LNCaP clone FGC (cell line): ENCODE measurements at places on chromosomes 6 and 20.

DNA sequence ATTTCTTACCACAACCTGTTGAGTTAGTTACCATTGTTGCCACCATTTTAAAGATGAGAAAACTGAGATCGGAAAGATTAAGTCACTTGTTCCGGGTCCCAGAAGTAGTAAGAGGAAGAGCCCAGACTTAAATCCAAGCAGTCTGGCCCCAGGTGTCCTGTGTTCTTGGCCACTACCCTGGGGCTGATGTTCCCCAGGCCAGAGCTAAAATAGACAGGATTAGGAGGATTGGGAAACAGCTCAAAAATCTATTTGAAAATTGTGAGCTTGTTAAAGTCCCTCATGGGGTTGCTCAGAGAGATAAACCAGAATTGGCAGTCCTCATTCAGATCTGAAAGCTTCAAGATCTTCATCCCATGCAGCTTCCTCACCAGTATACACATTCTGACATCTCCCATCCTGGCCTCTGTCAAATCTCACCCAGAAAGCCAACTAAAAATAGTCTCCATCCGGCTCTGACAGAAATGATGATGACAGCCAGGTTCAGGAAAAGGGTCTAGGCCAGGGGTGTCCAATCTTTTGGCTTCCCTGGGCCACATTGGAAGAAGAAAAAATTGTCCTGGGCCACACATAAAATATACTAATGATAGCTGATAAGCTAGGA is 62.0 kb downstream of the GFOD1 start:
- no peak for DNase-seq

DNA sequence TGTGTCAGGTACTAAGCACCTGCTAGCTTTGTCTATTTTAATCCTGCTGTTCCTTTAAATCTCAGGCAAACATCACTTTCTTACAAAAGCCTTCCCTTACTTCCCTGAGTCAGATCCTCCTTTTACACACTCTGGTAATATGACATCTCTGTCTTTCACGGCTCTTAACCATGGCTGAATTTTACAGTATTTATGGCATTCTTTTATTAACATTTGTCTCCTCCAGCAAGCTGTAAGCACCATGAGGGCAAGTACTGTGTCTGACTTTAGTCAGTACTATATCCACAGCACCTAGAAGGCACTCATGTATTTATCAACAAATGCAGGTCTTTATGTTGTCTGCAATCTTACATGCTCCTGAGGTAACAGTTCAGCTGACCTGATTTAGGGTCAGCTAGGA is 33.7 kb upstream of the HBS1L start:
- DNase-seq = no peak

- DNase-seq = no peak
These were observed 153.3 kb upstream of the ARG1 start for GRCh38 chr6:131419702-131420101.

DNA sequence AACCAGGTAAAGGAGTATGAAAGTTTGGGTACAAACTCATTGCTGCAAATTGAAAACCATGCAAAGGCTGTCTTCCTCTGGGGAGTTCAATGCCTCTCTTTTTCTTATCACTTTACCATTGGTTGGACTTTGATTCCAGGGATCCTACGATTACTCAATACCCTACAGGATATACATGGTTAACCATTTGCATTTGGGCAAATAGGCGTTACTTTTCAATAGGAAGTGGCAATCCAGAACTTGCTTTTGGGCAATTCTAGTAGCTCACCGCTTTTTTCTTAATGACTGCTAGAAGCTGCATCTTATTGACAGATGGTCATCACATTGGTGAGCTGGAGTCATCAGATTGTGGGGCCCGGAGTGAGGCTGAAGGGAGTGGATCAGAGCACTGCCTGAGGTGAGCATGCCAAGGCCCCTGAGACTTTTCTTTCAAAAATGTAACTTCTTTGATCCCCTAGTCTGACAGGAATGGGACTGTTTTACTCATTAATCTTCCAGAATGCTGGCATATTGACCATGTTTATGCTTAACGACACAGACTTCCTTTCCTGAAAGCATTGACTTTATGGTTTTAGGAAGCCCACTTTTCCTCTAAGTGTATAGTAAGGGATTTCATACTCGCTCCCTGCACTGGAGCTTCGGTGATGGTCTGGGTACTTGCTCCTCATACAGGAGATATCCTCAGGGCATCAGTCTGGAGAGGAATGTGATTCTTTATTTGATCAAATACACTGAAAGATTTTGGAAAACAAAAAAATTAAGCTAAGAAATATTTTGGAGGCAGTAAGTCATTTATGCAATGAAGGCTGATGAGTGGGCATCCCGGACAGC is at the start of gene CCR6:
Gene CCR6, plus strand, starts transcription at position 270 of the 831 bp plus-strand sequence. CDS start 13,039 bp downstream, outside the sequence.
- no peak for DNase-seq

DNA sequence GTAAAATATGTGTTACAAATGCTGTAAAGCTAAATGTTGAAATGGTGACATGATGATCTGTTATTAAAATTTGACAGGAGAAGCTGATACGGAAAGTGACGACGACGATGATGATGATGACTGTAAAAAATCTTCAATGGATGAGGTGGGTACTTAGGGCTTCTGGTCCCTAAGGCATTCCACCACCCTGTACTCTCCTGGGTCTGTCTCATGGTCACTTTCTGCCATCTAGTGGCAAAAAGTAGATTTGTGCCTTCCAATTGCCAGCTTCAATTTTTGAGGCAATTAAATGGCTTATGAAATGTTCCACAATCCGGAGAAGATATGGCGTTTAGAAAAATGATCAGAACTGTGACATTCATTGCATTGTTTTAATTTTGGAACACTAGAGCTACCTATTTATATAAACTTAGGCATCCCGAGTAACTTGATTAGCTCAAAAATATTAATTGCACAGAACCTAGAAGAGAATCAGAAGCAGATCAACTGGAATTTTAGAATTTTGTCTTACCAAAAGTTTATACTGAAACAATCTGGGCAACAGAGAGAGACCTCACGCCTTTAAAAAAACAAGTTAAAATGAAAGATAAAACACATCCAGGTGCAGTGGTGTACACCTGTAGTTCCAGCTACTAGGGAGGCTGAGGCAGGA is 346.5 kb upstream of the PLCB4 start:
- peak; percentile 40 for DNase-seq

GRCh38 chr6:14910692-14911547 is 334.9 kb upstream of the JARID2 start:
- no peak for DNase-seq

DNA sequence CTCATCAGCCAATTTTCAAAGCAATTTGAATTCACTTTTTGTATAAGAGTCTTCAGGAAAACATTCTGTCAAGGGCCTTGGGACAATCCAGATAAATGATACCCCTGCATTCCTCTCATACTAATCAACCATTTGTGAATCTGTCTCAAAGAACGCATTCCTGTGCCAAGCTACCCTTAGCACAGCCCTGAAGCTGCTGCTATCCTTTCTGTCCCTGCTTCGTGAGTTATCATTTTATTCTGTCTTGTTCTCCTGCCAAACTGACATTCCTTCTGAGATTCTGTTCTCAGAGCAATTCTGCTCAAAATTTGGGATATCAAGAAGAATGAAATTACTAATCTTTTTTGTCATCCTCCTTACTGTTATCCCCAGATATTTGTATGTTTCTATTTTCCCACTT is 213.9 kb upstream of the STXBP5 start:
- no peak for DNase-seq

GRCh38 chr6:28340310-28341095 is 4.6 kb upstream of the ZSCAN31 start:
- no peak for DNase-seq

- no peak for DNase-seq
These were observed 93.8 kb upstream of the TOX2 start for GRCh38 chr20:43820731-43821330.

DNA sequence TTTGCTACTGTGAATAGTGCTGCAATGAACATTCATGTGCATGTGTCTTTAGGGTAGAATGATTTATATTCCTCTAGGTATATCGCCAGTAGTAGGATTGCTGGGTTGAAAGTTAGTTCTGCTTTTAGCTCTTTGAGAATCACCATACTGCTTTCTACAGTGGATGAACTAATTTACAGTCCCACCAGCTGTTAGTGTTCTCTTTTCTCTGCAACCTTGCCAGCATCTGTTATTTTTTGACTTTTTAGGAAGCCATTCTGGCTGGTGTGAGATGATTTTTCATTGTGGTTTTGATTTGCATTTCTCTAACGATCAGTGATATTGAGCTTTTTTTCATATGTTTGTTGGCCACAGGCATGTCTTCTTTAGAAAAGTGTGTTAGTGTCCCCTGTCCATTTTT is 40.0 kb downstream of the PLG start:
- no peak for DNase-seq
